ENCODE measurements at places on chromosomes 12 and 14.
A peak's percentile ranks its signal among the peaks of the same experiment; 100 is the strongest.

GRCh38 chr12:131711551-131712205 lies 788 bp downstream of the SFSWAP start:
- H3K4me3 ChIP-seq: peak overlapping the region; percentile 95
- H3K27me3 ChIP-seq: peaks cover 8% of the 10 kb centered on the region
- no peak for DNase-seq
- no peaks in the 10 kb centered on the region for H3K36me3 ChIP-seq
- peak overlapping the region; percentile 97 for H3K27ac ChIP-seq

DNA sequence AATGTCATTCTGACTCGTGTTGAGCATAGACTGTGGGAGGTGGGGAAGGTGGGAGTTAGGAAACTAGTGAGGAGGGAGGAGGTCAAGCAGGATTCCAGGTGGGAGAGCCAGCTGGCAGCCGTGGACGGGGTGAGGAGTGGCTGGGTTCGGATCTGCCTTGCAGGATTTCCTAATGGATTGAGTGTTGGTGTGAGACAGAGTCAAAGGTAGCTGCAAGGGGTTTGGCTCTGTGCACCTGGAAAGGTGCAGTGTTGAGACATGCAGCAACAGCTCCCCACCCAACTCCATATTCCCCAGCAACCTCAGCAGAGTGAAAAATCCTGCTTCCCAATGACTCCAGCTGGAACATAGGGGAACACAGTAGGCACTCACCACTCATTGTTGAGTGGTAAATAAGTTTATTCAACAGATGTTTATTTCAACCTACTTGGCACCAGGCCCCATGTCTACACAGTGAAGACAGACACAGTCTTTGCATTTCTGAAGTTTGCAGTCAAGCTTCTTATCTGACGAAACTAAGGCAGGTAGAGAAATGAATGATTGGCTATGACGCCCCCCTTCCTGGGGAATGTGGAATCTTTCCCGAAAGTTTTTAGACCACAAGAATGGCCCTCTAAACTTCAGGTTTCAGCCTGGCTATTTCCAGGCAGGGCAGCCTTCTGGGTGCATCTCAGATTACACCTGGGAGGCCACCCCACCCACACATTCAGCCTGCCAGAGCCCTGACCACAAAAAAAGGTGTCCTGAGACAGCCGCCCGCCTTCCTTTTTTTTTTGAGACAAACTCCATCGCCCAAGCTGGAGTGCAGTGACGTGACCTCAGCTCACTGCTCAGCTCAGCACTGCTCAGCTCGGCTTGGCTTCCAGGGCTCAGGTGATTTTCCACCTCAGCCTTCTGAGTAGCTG lies 37.9 kb upstream of the PLEKHG6 start:
- H3K27me3 ChIP-seq: peaks cover 7% of the 10 kb centered on the region
- no peaks in the 10 kb centered on the region for H3K4me1 ChIP-seq
- no peak overlapping the region for H3K4me3 ChIP-seq
- H3K27ac ChIP-seq: no peak overlapping the region
- no peaks in the 10 kb centered on the region for H3K36me3 ChIP-seq
- no peak for DNase-seq

DNA sequence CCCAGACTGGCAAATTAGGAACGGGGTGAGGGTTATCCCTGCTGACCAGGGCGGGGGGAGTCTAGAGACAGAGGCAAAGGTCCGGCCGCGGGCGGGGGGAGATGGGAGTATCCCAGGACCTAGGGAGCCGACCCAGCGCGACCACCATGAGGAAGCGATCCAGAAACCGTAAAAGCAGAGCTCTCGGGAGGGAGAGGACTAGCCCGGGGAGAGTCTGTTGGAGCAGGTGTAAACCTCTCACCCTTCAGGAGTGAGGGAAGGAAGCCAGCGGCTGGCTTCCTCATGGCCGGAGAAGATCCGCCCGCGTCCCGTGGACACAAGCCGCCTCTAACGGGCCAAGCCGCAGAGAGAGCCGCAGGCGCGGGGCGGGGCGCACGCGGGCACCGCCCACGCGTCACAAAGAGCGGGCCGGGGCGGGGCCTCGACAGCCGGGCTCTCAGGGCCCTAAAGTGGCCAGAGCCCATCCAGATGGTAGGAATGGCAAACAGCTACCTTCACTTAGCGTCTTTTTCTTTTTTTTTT lies at the start of gene ACRBP:
Gene ACRBP, minus strand, starts transcription at position 350 of the 522 bp plus-strand sequence. Its CDS starts 66 bp downstream, at position 284.
- peak; percentile 79 for DNase-seq
- H3K36me3 ChIP-seq: peaks cover 27% of the 10 kb centered on the region
- H3K4me3 ChIP-seq: peak within 1 kb of the TSS; percentile 88
- H3K27me3 ChIP-seq: peaks cover 6% of the 10 kb centered on the region
- H3K4me1 ChIP-seq: peaks cover 5% of the 10 kb centered on the region

GRCh38 chr12:87439990-87440827 lies 589.0 kb downstream of the C12orf50 start:
- no peak overlapping the region for H3K4me3 ChIP-seq
- no peak for DNase-seq
- no peaks in the 10 kb centered on the region for H3K36me3 ChIP-seq
- H3K27ac ChIP-seq: no peak overlapping the region
- peaks cover 2% of the 10 kb centered on the region for H3K27me3 ChIP-seq

- H3K36me3 ChIP-seq: peaks cover 5% of the 10 kb centered on the region
- no peak overlapping the region for H3K27ac ChIP-seq
- no peak for DNase-seq
- no peak overlapping the region for H3K4me3 ChIP-seq
- no peaks in the 10 kb centered on the region for H3K4me1 ChIP-seq
- no peaks in the 10 kb centered on the region for H3K27me3 ChIP-seq
Measured at GRCh38 chr14:92143962-92144361, 22.2 kb downstream of the CPSF2 start.

GRCh38 chr14:92523752-92524151 lies 10.2 kb downstream of the RIN3 start:
- H3K27ac ChIP-seq: no peak overlapping the region
- DNase-seq: no peak
- H3K4me3 ChIP-seq: no peak overlapping the region
- H3K27me3 ChIP-seq: no peaks in the 10 kb centered on the region

GRCh38 chr14:29216268-29217232 lies 450.0 kb downstream of the FOXG1 start:
- peaks cover 5% of the 10 kb centered on the region for H3K27me3 ChIP-seq
- peaks cover 48% of the 10 kb centered on the region for H3K4me1 ChIP-seq

DNA sequence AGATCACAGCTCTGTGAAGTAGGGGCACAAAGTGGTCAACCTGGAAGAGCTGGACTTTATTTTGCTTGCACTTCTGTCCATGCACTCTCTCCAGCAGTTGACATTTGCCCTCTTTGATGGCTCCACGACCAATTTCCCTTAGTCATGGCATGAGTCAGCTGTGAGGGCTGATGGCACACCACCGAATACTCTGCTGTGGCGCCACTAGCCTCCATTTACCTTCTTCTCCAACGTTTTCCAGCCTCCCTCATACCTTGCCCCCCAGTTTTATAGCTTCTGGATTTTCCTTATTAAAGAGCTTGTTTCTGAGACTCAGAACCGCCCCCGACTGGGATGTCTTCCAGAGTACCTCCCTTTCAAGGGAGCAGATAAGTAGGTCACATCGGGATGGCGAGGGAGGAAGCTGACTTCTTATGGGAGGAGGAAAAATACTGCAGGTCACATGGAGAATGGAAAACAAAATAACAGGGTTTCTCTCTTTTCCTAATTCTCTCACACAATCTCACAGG lies 17.6 kb downstream of the NINJ2 start:
- DNase-seq: no peak
- no peaks in the 10 kb centered on the region for H3K36me3 ChIP-seq
- peaks cover 8% of the 10 kb centered on the region for H3K27me3 ChIP-seq
- H3K4me1 ChIP-seq: peaks cover 2% of the 10 kb centered on the region
- no peak overlapping the region for H3K4me3 ChIP-seq

DNA sequence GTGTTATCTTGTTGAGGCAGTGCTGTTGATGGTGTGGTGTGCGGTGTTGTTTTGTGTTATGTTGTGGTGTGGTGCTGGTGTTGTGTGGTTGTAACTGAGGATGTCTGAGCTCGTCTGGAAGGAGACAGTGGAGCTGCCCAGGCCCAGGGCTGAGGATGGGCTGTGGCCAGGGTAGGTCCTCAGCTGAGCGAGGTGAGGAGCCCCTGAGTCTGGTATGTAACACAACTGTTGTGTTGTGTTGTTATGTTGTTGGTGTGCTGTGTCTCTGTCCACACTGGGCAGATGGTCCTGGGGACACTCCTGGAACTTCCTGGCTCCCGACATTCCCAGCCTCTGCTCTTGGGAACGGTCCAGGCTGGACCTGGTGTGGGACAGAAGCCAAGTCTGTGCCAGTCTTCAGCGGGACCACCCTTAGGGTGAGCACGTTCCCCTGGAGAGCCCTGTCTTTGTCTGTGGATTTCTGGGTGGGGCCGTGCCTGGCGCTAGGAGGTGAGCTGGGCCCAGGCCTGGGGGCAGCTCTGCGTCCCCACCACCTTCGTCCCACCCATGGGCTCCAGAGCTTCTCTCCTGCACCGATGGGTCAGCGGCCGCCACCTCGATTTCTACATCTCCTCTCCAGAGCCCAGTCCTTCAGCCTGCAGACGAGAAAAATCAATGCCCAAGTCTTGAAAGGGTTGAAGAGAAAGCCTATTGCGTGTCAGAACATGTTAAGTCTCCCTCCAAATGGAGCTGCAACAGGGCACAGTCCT lies 27.4 kb upstream of the SFSWAP start:
- H3K4me3 ChIP-seq: peak overlapping the region; percentile 53
- peaks cover 16% of the 10 kb centered on the region for H3K4me1 ChIP-seq
- H3K27ac ChIP-seq: peak overlapping the region; percentile 89
- no peak for DNase-seq
- peaks cover 6% of the 10 kb centered on the region for H3K36me3 ChIP-seq

DNA sequence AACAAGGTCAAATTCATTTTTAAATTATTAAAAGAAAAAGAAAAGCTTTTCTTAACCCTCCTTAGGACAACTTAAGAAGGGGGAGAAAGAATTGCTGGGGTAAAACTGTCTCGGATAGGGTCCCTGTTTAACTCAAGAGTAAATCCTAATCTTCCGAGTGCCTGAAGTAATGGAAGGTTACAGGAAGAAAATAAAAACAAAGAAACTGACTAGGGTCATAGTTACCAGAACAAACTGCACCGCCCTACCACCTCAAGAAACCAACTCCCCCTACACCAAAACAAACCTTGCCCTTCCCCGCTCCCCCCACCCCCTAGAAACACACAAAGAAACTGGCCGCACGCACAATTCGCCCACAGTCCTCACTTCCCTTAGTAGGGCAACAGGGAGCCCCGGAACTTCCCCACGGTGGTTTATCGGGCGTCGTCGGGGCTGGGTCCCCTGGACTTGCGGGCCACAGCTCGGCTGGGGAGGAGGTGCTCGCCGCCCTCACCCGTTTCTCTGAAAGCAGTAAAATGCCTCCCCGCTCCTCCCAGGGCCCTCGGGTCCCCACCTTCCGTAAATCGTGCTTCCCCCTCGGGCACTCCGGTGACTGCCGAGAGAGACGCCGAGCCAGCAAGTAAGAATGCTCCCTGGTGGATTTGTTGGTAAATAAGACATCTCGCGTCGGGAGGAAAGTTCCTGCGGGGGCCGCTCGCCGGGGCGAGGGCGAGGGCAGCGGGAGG lies 2.4 kb downstream of the SINHCAF start:
- peaks cover 10% of the 10 kb centered on the region for H3K27me3 ChIP-seq
- no peak for DNase-seq
- H3K4me3 ChIP-seq: peak overlapping the region; percentile 95
- peak overlapping the region; percentile 95 for H3K27ac ChIP-seq
- peaks cover 30% of the 10 kb centered on the region for H3K4me1 ChIP-seq

GRCh38 chr14:92607702-92608429 lies 94.3 kb downstream of the RIN3 start:
- peaks cover 5% of the 10 kb centered on the region for H3K27me3 ChIP-seq
- H3K4me1 ChIP-seq: no peaks in the 10 kb centered on the region
- DNase-seq: no peak

DNA sequence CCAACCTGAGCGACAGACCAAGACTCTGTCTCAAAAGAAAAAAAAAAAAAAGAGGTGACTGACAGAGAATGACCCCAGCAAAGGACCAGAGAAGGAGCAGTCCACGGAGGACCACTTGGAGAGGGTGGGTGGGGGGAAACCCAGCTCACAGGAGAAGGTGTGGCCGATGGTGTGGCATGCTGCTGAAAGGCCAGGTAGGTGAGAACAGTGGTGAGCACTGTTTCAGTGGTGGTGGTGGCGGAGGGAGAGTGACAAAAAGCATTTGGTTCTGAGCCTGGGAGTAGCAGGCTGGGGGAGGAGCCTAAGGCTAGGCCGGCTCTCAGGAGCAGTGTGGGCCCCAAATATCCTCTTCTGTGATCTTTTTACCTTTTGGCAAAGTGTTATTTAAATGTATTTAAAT lies 63.8 kb downstream of the IRF2BPL start:
- H3K27me3 ChIP-seq: peaks cover 4% of the 10 kb centered on the region
- no peak overlapping the region for H3K4me3 ChIP-seq
- H3K4me1 ChIP-seq: peaks cover 20% of the 10 kb centered on the region
- no peak overlapping the region for H3K27ac ChIP-seq
- no peaks in the 10 kb centered on the region for H3K36me3 ChIP-seq
- DNase-seq: no peak

DNA sequence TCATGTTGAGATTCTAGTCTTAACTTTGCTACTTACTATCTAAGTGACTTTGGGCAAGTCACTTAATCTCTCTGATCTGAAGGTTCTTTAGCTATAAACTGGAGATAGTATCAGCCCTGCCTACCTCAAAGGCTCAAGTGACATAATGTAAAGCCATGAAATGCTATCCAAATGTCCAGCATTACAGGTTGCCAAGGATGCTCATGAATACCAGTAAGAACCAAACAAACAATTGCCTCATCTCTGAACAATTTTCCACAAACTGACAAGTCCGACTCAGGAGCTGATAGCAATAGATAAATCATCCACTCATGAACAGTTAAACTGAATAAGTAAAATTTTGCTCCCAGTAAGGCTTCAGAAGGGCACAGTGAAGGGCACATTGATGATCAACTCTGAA lies 51.5 kb downstream of the LMNTD1 start:
- H3K27me3 ChIP-seq: peaks cover 1% of the 10 kb centered on the region
- H3K4me1 ChIP-seq: no peaks in the 10 kb centered on the region
- no peak overlapping the region for H3K27ac ChIP-seq
- no peaks in the 10 kb centered on the region for H3K36me3 ChIP-seq

- peaks cover 11% of the 10 kb centered on the region for H3K36me3 ChIP-seq
- no peaks in the 10 kb centered on the region for H3K4me1 ChIP-seq
- H3K27ac ChIP-seq: no peak overlapping the region
- peaks cover 8% of the 10 kb centered on the region for H3K27me3 ChIP-seq
- H3K4me3 ChIP-seq: no peak overlapping the region
Measured at GRCh38 chr12:123897221-123897620, 75.4 kb downstream of the CCDC92 start.

DNA sequence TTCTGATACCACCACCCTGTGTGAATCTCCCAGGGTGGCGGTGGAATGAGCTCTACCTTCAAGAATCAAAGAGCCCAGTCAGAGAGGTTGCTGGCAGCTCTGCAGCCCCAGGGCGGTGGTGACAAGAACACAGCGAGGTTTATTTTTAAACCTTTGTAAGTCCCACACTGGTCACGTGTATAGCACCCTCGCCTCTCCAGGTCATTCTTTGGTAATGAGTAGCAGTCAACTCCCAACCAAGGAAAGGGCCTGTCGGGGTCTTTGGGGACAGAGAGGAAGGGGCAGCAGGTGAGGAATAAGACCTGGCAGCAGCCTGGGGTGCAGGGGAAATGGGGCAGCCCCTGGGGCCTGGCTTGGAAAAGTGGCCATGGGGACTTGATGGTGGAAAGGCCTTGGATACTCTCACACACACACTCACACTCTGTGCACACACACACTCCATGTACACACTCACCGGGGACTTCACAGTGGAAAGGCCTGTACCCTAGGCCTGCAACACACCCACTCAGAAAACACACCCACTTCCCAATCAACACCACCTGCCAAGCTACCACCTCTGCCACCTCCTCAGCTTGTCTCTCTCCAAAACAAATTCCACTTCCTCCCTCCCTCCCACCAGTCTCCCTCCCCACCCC lies 178.6 kb downstream of the DPF3 start:
- H3K27me3 ChIP-seq: peaks cover 16% of the 10 kb centered on the region
- H3K4me1 ChIP-seq: peaks cover 11% of the 10 kb centered on the region
- no peak for DNase-seq
- no peak overlapping the region for H3K4me3 ChIP-seq
